COR-L47 (cell line): ENCODE measurements at places on chromosomes 16 and 17.

GRCh38 chr16:77273-77806, 685 bp upstream of the MPG start:
- DNase-seq = no peak

- no peak for DNase-seq
These were observed 13.7 kb downstream of the DNAH17 start for GRCh38 chr17:78563189-78564145.

GRCh38 chr16:2531696-2532493, 687 bp upstream of the CEMP1 start:
- peak; percentile 97 for DNase-seq

GRCh38 chr16:85341972-85342695, 229.9 kb upstream of the CIBAR2 start:
- no peak for DNase-seq

- peak; percentile 19 for DNase-seq
These were observed 80.4 kb downstream of the EFCAB5 start for GRCh38 chr17:30021708-30022317.

DNA sequence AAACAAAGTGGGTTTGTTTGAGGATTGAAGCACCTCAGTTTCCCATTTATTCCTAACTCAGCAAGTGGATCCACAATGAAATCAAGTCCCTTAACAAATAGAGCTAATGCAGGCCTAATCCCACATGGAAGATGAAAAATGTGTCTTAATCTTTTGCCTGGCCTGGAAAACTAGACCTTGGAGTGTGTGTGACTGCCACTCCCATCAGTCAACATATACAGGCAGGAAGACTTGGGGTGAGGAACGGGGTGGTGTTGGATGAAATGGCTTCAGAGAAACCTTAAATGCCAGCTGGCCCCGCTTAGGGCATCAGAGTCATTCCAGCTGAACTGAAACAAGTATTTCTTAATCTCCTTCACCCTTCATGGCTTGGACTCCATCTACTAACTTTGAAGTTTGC, 269.5 kb downstream of the MAF start:
- no peak for DNase-seq

DNA sequence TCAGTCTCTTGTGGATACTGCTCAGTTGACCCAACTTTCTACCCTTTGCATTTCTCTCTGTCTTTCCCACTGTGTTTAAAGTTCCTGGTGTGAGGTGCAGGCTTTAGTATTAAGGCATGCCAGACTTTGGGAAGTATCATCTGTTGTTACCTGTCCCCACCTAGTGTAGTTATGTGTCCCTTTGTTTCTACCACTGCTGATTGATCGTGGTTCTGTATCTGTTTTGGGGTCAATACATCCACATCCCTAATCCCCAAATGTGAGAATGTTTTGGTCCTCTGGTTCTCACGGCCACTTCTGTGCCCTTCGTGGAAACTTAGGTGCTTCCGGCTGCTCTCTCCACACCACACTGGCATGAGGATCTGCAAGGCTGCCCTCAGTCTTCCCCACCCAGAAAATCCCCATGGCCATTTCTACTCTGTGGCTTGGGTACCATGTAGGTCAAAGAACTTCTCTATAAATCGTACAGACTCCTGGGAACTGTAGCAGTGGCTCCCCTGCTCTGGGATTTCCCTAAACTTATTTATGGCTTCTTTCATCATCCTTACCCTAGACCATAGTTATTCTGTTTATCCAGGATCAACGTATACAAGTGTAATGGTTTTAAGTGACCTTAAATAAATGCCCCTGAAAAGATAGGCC, 443.2 kb downstream of the XYLT1 start:
- no peak for DNase-seq

GRCh38 chr16:5026664-5027063, 7.1 kb downstream of the NAGPA start:
- no peak for DNase-seq

- DNase-seq = peak; percentile 48
These were observed 20.4 kb upstream of the SLC38A8 start for GRCh38 chr16:84062734-84063640.

DNA sequence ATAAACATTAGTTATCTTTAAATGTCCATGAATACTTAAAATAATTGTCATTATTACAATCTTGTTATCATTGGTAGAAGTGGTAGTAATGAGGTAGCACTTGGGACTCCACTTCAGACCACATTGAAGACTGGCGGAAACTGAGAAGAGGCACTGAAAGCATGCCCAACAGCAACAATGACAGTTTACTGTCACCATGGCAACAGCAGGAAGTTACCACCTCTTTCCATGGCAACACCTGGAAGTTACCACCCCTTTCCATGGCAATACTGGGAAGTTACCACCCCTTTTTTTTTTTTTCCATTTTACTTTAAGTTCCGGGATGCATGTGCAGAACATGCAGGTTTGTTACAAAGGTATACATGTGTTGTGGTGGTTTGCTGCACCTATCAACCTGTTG, 494.9 kb upstream of the RBFOX1 start:
- DNase-seq = no peak

DNA sequence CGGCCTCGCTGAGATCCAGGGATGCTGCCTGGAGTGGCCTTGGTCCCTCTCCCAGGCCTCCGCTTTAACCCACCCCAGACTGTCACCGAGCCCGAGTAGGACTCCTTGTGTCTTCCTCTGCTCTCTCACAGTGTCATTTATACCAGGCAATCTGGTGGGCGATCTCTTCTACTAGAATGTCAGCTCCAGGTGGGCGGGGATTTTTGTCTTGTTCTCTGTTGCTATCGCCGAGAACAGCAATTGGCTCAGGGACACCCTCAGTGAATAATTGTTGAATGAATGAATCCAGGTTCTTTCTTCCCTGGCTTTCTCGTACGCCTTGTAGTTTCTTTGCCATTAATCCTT, 591 bp downstream of the DHX38 start:
- DNase-seq = no peak

DNA sequence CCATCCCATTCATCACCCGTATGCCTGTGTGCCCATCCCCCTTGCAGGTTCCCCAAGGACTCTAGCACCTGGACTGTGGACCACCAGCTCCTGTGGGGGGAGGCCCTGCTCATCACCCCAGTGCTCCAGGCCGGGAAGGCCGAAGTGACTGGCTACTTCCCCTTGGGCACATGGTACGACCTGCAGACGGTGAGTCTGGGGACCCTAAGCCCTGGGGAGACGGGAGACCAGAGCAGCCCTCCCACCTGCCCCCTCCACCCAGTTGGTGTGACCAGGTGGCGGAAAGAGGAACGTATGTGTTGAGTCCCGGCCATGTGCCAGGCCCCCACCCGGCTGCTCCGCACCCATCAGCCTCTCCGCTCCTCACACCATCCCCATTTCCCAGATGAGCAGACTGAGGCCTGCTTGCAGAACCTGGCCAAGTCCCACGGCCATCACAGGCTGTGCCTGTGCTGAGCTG, 15.6 kb downstream of the GAA start:
- DNase-seq = no peak

GRCh38 chr17:37292429-37293139, 83.2 kb upstream of the C17orf78 start:
- DNase-seq = no peak

- no peak for DNase-seq
These were observed 24.9 kb upstream of the CRYM start for GRCh38 chr16:21302898-21303528.

DNA sequence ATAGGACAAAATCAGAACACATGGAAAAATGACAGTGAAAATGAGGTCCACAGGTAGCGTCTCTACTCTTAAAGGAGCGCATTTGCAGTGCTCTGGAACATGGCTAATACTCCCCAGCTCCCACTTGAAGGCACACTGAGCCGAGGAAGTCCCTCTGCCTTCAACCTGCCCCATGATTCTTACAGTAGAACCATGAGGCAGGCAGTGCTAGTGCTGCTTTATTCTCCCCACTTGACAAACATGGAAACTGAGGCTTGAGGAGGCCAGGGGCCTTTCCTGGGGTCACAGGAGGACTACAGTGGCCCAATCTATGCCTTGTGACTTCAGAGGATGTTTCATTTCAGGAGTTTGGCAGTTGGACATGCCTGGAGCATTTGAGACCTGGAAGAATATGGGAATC, 244.1 kb upstream of the MAF start:
- no peak for DNase-seq

- no peak for DNase-seq
These were observed 2.0 kb downstream of the CUEDC1 start for GRCh38 chr17:57953219-57953618.

DNA sequence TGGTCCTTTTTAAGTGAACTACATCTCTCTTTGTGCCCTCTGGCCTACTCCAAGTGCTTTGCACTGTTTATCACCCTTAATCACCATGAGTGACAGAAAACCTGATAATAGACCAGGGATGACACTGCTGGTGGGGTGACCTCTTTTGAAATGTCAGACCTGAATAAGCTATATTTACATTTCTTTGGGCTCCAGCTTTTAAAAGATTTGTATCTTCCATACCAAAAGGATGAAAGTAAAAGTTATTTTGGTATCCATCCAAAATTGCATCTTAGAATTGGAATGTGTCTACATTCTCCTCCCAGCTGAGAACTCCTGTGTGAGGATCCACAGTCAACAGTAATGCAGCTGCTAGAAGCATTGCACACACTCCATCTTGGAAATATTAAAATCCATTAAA, 370.0 kb downstream of the CDH11 start:
- DNase-seq = no peak

- DNase-seq = no peak
These were observed 143.4 kb upstream of the MYOCD start for GRCh38 chr17:12522336-12522735.

- DNase-seq = no peak
These were observed 12.5 kb downstream of the TIMM22 start for GRCh38 chr17:1009229-1010085.

GRCh38 chr17:33509331-33509730, 216.2 kb upstream of the ASIC2 start:
- DNase-seq = no peak

DNA sequence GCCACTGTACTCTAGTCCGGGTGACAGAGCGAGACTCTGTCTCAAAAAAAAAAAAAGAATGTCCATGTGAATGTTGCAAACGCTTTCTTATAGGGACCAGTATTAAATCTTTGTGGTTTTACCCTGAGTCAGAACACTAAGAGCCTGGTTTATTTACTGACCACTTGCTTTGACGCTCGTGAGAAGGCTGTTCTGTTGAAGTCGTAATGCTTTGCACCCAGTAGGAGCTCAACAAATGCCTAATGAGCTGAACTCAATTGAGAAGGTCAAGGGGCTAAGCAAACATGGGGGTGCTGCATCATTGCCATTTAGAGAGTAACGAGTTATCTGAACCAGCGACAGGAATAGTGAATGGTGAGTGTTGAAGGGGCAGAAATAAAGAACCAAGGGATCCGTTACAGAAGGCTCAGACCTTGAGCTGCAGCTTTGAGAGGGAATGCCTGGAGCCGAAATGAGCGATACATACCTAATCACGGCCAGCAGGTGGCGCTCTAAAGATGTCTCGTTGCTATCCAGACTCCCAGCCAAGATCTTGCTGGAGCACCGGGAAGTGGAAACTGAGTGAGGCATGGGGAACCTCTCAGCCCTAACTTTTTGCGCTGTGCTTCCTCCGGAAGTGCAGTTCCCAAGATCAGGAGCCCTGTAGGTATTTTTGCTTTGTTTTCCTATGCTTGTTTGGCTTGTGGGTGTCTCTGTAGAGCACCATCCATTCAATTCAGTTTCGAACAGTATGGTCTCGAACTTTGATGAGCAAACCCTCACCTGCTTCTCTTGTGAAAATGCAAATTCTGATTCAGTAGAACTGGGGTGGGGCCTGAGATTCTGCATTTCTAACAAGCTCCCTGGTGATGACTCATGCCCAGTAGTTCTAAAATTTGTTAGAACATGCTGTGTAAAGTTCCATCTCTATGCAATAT, 12.6 kb upstream of the RNF222 start:
- peak; percentile 33 for DNase-seq

- DNase-seq = no peak
These were observed 265.4 kb upstream of the FOXF1 start for GRCh38 chr16:86244936-86245335.

GRCh38 chr17:38498353-38498752, 70.1 kb downstream of the ARHGAP23 start:
- no peak for DNase-seq

DNA sequence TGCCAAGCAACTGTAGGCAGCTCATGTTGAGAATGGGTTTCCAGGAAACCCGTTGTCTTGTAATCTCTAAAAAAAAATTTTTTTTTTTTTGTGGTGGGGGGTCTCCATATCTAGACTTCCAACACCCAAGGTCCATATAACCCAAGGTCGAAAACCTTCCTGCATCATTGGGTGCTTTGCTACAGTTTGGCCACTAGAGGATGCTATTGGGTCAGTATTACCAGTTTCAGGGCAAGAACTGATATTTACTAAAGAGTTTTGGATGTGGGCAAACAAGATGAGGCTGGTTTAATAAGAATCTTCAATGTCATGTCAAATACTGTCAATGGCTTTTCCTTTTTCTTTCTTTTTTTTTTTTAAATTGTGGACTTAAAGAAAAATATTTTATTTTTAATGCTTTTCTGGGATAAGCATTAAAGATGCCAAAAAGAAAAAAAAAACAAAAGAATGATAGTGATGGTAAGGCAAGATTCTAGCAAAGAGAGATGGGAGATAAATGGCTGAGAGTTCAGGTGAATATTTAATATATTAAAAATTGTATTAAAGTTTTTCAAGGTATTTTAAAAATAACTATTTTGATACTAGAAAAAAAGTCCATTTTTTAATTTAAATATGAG, 62.2 kb downstream of the DHRS7C start:
- DNase-seq = no peak

DNA sequence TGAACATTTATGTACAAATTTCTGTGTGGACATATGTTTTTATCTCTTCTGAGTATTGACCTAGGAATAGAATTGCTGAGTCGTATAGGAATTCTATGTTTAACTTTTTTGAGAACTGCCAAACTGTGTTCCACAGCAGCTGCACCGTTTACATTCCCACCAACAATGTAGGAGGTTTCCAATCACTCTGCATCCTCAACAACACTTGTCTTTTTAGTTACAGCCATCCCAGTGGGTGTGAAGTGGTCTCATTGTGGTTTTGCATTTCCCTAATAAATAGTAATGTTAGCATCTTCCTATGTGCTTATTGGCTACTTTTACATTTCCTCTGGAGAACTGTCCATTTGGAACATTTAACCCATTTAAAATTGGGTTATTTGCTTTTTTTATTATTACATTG, 36.6 kb upstream of the NACA2 start:
- DNase-seq = no peak

DNA sequence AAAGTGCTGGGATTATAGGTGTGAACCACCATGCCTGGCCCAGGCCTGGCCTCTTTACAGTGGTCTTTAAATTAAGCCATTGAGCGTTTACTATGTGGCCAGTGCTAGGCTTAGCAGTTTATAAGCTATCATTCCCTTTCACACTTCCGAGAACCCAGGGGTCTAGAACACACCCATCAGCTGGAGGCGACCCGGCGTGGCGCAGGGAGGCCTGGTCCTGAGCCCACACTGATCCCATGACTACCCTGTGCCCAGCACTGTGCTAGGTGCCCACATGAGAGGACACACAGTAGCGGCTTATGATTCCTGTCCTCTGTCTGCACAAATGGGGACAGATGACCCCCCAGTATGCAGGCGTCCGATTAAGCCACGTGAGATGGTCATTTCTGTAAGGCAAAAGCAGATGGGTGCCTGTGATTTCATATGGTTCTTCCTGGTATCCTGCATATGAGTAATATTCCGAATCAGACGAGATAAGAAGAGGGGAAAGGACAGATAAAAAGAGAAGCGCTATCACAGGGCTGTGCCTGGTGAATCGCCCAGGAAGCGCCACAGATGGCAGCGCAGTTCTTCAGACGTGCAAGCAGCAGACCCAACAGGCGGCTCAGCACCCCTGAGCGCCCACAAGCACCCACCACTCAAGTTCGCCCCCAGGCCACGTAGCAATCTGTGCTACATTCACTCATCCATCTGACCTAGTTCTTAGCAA, 5.3 kb downstream of the OSGIN1 start:
- no peak for DNase-seq
